EH (cell line): ENCODE measurements at places on chromosomes 11 and 22.

- DNase-seq, result no peak
These were observed 1.0 kb downstream of the APLNR start for GRCh38 chr11:57235761-57236703.

DNA sequence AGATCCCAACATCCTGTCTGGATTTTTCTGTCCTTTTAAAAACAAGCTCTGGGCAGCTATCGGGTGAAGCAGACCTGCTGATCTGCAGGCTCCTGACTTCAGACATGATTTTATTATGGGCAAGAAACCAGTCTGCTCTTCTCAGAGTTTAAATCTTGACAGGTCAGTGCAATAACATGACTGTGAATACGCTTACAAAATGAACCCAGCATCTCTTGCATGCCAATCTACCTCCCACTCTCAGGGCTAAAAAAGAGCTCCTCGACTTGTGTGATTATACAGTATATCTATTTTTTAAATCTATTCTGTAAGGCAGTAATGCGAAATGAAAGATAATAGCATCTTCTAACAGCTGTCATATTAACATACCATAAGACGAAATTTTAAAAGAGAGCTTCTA is 18.7 kb upstream of the ASPHD2 start:
- DNase-seq, result no peak

DNA sequence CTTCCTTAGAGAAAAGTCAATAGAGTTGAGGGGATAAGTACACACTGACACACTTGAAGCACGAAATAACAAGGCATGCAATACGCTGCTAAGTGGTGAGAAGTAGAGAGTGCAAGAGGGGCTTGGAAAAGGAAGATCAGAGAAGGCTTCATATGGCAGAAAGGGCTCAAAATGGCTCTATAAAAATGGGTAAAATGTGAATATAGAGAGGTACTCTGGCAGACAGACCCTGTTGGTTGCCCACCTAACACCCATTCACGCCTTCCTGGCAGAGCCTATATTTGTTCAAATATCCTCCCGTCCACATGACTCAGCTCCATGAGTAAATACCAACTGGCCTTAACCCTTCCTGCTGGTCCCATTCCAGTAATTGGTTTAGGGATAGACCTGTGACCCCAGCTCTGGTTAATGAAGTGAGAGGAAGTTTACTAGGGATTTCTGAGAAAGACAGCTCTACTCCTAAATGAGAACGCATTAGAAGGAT is 38.9 kb upstream of the CCDC34 start:
- no peak for DNase-seq

GRCh38 chr11:22558664-22559063 is 67.0 kb downstream of the FANCF start:
- peak; percentile 5 for DNase-seq

DNA sequence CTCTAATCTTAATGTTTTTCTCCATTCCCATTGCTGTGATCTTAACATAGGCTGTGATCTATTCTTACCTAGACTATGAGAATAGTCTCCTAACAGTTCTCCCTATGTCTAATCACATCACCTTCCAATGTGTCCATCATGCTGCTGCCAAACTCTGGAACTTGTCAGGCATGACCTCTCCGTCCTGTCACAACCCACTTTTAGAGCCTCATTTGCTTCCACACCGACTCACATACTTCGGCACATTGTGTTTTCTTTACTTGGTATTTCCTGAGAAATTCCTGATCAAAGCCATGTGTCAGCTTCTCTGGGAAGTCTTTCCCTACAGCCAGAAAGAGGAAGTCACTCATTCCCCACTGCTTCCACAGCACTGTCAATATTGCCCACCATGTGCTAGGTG is 40.5 kb upstream of the BIRC3 start:
- peak; percentile 78 for DNase-seq

DNA sequence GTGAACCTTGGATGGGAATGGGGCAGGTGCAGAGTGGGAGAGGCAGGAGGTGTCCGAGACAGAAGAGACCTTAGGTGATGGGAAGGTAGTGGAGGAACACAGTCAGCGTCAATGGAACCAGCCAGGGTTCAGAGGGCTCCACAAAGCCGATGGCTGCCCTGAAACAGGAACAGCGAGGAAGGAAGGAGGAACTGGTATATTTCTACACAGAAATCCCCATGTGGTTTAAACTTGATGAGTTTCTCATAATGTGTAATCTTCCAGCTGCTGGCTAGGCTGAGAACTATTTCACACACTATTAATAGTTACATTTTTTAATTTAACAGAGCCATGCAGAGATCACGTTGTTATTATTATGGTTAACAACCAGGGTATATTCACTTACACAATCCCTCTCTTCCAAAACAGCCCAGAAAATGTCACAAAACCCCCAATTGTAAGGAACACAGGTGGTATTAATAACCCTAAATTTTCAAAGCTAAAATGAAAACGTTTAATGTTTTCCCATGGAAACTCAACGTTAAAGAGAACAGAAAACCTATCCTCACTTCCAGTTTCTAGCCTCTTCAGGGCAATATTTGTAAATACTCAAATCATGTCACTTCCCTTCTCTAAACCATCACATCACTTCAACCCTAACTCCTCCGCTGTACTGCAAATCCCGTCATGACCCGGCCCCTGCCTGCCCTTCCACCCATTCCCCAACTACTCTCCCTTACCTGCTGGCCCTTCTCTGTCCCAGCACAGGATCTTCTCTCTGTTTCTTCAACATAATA is 74.5 kb upstream of the ARFGAP3 start:
- DNase-seq, result peak; percentile 69
